ENCODE measurements at places on chromosomes 12 and 14.

DNA sequence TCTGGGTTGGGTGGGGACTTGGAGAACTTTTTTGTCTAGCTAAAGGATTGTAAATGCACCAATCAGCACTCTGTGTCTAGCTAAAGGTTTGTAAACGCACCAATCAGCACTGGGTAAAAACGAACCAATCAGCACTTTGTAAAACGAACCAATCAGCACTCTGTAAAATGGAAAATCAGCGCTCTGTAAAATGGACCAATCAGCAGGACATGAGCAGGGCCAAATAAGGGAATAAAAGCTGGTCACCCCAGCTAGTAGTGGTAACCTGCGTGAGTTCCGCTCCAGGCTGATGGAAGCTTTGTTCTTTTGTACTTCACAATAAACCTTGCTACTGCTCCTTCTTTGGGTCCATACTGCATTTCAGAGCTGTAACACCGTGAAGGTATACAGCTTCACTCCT lies 1.7 kb upstream of the ACOT2 start:
- DNase-seq, result no peak

DNA sequence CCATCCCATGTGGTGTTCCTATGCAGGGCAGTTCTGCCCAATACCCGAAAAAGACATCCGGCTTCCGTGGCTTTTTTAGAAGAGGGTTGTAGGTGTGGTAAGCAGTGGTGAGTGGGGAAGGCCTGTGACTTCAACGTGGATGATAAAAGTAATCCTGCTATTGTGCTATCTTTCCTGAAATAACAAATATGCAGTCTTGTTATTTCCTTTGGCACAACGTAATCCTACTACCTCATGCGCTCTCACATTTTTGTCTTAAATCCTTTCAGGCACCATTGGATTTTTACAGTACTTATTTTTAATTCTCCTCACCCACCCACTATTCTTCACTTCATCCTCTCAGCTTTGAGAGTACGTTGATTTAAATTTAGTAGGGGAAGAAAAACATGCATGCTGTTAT lies 96.8 kb downstream of the IPO8 start:
- DNase-seq, result no peak

DNA sequence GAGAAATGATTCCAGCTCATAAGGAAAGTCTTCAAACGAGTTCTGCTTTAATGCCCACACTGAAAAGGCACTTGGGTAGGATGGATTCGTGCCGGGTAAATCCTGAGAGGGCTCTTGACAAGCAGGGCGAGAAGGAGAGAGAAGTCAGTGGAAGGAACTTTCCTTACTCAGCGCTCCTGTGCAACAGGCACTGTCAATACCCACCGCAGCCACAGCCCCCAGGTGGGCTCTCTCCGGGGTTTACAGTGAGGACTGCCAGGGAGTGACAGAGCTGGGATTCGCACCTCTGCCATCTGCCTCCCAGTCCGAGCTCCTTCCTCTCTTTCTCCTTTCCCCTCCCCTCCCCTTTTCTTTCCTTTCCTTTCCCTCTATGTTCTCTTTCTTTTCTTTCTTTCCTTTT lies 118.7 kb downstream of the BEGAIN start:
- DNase-seq, result no peak

GRCh38 chr12:50043854-50044253 lies 13.5 kb upstream of the ASIC1 start:
- no peak for DNase-seq

DNA sequence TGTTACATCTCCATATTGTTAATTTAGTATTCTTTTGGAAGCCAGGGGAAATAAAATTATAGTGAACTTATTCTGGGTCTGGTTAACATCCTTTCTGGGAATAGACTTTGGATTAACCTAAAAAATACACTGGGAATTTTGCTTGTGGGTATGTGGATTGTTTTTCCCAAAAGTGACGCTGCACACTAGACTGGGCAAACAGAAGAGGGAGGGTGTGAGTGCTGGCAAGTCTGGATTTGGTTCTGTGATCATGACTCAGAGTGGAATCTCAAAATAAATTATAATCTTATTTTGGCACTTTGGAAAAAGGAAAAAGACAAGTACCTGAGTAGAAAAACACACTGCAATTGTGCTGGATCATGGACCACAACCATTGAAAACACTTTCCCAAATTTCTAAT lies 15.2 kb upstream of the LUM start:
- DNase-seq, result no peak

- no peak for DNase-seq
These were observed 43.3 kb upstream of the PLEKHG6 start for GRCh38 chr12:6266971-6267721.

DNA sequence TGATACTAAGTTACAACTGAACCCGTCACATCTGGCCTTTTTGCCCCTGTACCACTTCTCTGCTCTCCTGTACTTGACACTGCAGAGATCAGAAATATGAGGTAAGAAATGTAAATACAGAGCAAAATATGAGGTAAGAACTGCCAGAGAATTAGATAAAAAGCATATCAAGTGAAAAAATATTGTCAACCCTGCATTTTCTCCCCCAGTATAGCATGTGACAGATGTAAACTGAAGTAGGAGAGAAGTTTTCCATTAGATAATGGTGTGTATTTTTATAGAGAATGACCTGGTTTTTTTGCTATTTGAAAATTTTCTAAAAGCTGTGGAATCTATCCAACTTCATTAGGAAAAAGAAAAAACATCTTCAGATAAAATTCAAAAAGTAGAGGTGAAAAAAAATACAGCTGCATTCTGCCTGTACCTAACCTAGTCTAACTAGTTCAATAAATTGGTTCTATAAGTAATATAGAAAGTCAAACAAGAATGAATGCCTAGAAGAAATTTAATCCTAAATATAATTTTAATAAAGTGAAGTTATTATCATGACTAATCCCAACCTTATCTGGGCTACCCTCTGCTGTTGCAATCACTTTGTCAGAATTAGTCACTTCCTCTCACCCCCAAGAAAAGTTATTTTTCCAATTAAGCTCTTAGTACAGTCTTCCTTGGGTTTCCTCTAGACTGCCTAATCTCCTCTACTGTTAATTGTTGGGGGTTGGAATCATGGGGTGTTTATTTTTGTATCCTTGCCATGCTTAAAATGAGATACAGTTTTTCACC lies 210.0 kb downstream of the RASSF9 start:
- DNase-seq, result no peak

DNA sequence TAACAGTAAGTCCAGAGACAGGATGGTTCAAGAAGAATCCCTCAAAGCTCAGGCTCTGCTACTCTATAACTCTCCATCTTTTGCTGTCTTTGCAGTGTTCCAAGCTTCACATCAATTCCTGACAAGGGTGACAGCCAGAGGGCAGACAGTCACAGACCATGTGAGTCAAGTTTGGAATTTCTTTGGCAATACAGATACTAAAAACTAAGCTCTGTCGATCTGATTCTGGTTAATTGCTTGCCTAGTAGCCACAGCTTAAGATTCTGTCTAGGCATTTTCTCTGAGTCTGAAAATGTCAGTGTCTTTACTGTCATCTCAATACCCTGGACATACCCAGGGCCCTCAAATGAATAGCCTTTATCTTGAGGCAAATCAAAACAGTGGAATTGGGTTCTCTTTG lies 153.7 kb downstream of the CEP128 start:
- no peak for DNase-seq

- no peak for DNase-seq
These were observed 38.7 kb downstream of the GLT8D2 start for GRCh38 chr12:104011253-104011652.

DNA sequence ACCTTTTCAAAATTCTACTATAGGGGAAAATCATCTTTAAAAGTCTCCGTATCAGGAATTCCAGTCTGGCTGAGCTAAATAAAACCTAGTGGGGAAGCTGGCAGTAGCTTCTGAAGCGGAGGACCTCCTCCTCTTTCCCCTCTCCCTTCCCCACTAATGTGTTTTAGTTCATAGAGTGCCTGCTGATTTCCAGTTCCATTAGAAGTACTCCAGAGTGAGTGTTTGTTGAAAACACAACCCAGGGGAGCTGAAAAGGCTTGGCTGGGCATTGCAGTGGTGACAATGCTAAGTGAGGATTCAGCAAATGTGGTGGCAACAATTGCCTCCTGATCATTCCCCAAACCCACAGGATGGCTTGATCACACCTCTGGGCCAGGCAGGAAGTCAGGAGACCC lies 144.2 kb upstream of the FRMD6 start:
- DNase-seq, result no peak

GRCh38 chr12:6077692-6078083 lies 46.8 kb downstream of the VWF start:
- DNase-seq, result no peak

- no peak for DNase-seq
These were observed 9.3 kb downstream of the CCDC196 start for GRCh38 chr14:66495218-66496098.

DNA sequence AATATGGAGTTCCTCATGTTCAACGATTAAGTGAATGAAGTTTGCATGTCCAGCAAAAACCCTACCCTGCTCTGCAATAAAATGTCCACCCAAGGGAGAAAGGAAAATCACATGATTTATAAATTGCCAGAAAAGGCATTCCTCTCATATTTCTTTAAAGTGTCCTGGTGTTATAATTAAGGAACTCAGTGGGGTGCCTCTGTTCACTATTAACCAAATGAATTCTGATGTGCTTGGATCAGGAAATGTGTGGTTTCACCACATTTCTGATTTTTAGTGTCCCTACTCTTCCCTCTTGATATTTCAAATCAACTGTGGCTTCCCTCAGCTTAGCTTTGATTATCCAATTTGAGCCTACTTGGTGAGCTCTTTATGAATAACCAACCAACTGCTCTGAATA lies 208.1 kb downstream of the PHLDA1 start:
- no peak for DNase-seq

DNA sequence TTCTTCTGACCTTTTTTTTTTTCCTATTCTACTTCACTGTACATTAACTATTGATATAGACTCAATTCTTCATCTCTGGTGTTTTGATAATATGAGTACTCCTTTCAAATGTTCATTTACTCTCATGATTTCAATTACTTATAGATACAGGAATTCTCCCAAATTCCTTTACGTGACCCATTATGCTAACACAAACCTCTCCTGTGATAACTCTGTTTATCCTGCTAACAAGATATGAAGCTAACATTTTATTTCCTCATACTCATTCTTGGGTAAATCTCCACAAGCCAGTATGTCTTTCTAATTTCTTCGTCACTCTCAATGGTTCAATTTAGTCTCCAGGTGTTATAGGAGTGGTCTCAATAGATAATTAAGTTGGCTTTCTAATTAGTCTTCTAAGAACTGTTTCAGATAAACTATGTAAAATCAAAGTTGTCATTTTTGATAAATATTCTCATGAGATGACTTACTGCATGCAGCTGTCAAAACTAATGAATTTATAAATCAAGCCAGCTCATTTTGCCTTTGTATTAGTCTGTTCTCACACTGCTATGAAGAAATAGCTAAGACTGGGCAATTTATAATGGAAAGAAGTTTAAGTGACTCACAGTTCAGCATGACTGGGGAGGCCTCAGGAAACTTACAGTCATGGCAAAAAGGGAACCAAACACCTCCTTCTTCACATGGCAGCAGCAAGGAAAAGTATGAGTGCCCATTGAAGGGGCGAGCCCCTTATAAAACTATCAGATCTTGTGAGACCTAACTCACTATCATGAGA lies 130.6 kb upstream of the MYF6 start:
- no peak for DNase-seq

DNA sequence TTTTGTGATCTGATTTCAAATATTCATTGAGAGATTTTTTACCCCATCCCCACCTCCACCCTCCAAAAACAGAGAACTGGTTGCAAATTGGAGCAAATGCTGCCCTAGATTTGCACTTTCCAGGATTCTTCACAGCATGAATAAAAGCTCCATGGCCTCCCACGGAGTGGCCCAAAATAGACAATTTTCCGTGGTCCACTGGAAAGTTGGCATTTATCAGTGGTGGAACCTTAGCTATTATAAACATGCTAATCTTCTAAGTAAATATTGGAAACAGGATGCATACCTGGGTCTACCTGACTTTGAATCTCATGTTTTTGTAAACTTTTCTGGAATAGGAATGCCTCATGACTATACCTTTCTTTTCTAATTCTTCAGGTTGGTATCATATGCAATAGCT lies 123.9 kb downstream of the SLC16A7 start:
- DNase-seq, result no peak

GRCh38 chr12:40241741-40242140 lies 16.9 kb downstream of the LRRK2 start:
- DNase-seq, result no peak

DNA sequence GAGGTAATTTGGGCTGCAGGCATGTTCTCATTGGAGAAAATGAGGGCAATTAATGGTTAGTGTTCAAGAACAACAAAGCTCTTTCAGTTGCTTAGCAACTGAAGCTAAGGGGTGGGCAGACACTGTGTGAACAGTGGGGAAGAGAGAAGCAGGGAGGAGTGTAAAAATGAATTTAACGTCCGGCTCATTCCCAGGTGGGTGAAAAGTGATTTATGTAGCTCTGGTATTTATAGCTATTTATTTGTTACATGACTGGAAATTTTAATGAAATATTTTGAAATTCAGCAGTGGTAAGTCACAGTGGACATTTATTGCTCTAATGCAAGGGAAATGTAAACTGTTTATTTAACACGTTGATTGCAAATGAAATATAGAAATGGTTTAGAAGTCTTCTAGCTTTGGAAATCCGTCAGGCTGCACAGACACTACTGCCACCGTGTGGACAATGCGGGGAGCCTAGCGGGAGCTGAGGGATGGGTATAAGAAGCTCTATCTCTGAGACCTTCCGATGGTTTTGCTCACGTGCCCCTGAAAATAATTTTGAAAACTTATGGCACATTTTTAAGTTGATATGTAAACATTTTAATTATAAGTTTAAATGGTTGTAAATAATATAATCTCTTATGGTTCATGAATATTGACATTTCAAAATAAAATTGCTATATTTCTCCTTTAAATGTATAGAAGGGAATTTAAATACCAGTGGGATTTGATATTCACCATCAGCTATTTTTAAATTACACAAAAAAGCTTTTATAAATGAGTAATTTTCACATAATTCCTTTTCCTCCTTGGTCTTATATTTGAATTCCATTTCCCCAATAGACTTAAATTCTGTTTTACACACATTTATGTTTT lies 54.4 kb downstream of the E2F7 start:
- no peak for DNase-seq

GRCh38 chr12:62233805-62234204 lies 26.4 kb upstream of the USP15 start:
- DNase-seq, result no peak

GRCh38 chr12:108700833-108701541 lies 30.3 kb downstream of the CORO1C start:
- no peak for DNase-seq

DNA sequence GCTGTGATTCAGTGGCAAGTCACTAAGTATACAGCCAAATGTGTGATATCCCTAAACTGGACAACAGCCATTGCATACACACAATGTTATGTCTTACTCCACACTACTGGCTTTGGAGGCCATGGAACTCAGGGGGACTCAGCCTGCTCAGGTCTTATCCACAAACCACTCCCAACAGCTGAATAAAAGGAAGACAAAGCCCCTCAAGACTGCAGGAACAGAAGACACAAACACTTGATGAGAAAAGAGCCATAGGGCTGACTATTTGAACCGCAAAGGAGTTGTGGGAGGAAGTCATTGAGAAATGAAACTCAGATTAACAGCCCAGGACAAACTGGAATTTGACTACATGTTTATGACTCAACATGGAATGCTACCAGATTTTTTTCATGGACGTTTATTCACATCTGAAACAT lies 40.9 kb downstream of the PTGER2 start:
- no peak for DNase-seq

GRCh38 chr14:60222820-60223219 lies 26.2 kb upstream of the PPM1A start:
- no peak for DNase-seq

Data from cortex of kidney (tissue), 1 donor.